ENCODE measurements at places on chromosomes 6 and 20. TPM values are rescaled to one million over a fixed set of nuclear protein-coding genes. Genes with fewer than 3 reads are reported as not detected.

PRR18 gene
- not detected for total RNA-seq

TP53TG5 gene
- not detected for total RNA-seq

SNAP25 gene
- not detected for total RNA-seq

CNR1 gene
- 1.3 TPM for total RNA-seq

C4B gene
- 1.2 TPM for total RNA-seq

COL12A1 gene
- total RNA-seq, result 3.7 TPM

PROKR2 gene
- total RNA-seq, result not detected

DNA sequence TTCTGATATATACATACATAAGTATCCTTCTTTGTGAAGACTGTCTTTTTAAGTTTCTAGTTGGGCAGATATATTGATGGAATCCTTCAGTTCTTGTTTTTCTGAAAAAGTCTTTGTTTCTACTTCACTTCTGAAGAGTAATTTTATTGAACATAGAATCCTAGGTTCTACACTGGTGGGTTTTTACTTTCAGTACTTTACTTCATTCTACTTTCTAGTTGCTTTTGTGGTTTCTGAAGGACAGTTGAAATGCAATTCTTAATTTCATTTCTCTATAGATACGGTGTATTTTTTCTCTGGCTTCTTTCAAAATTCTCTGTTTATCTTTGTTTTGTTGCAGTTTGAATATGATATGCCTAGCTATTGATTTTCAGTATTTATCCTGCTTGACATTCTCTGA, 105.3 kb downstream of the HMGCLL1 start:
- DNase-seq, result no peak

DNA sequence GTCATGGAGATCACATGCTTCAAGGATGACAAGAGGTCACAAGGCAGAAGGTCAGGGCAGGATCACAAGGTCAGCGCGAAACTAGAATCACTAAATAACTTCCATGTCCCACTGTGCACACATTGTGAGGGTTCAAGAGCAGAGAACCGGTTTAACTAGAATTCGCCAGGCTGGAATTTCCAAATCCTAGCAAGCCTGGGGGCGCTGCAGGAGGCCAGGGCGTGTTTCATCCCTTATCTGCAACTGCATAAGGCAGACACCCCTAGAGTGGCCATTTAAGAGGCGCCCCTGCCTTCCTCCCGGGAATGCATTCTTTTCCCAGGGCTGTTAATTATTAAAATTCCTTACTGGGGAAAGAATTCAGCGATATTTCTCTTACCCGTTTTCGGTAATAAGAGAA, 40.2 kb upstream of the SLC22A1 start:
- no peak for DNase-seq

GRCh38 chr6:157956171-157956730, 25.4 kb upstream of the SYNJ2 start:
- DNase-seq, result no peak

DNA sequence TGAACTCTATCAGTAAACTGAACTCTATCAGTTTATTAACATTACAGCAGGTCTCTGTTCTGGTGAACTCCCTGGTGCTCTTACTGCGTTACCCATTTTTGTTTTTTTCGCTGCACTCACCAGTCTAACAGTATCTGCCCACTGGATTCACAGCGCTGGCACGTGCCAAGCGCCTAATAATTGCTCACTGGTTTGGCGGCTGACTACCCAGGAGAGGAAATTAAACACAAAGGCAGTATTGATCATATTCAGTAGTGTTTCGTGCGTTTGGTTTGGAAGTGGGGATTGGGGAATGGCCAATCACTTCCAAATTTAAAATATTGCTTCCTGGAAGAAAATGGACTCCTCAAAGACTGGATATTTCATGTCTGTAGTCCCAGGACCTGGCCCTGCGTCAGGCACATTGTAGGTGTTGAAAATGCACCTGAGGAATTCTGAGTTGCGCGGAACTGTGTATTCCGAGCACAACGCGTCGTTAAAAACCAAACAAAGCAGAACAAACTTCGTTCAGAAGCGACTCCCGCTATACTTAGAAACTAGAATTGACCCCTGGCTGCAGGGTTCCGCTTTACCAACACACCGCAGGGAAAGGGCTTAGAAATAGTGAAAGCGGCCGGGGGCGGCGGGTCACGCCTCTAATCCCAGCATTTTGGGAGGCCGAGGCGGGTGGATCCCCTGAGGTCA, 1.1 kb upstream of the RPS12 start:
- peak; percentile 62 for DNase-seq

DNA sequence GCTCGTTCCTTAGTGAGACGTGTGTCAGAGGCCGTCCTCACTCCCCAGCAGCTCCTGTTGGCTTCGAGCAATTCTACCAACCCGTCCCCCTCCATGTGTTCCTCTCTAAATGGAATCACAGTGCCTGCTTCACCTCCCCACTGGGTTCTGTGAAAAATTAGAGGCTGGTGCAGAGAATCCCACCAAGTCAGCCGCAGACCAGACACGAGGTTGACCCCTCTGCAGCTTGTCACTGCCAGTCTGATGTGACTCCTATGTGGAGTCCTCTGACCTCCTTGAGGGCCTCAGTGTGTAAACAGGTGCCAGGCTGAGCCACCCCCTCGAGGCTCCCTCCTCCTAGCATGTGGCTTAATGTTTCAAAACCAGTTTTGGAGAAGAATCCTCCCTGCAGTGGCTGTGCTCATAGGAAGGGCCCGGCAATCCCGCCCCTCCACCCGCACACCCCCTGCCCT, 12.6 kb upstream of the IRF4 start:
- no peak for DNase-seq

GRCh38 chr20:5267092-5267491, 49.7 kb downstream of the PROKR2 start:
- no peak for DNase-seq

DNA sequence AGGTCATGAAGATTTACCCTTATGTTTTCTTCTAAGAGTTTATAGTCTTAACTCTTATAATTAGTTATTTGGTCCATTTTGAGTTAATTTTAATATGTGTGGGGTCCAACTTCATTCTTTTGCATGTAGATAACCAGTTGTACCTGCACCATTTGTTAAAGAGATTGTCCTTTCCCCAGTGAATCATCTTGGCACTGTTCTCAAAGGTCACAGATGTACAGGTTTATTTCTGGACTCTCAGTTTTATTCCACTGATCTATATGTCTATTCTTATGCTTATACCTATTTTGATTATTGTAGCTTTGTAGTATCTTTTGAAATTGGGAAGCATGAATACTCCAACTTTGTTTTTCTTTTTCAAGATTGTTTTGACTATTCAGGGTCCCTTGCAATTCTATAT, 44.1 kb downstream of the ZHX3 start:
- no peak for DNase-seq

- peak; percentile 29 for DNase-seq
These were observed 221.8 kb upstream of the CEP162 start for GRCh38 chr6:84449220-84449619.

GRCh38 chr6:21665110-21665391, 71.5 kb downstream of the SOX4 start:
- peak; percentile 27 for DNase-seq

- DNase-seq, result no peak
These were observed 54.5 kb downstream of the PLCG1 start for GRCh38 chr20:41191562-41192500.

- DNase-seq, result no peak
These were observed 16.8 kb downstream of the MRS2 start for GRCh38 chr6:24419526-24419925.

GRCh38 chr6:8193541-8193940, 91.2 kb upstream of the EEF1E1 start:
- no peak for DNase-seq

- DNase-seq, result peak; percentile 40
These were observed 1.1 kb downstream of the BAG2 start for GRCh38 chr6:57173056-57173885.

- no peak for DNase-seq
These were observed 2.5 kb downstream of the ZNF831 start for GRCh38 chr20:59165891-59166709.

GRCh38 chr6:62246087-62246486, 39.9 kb downstream of the KHDRBS2 start:
- DNase-seq, result no peak

DNA sequence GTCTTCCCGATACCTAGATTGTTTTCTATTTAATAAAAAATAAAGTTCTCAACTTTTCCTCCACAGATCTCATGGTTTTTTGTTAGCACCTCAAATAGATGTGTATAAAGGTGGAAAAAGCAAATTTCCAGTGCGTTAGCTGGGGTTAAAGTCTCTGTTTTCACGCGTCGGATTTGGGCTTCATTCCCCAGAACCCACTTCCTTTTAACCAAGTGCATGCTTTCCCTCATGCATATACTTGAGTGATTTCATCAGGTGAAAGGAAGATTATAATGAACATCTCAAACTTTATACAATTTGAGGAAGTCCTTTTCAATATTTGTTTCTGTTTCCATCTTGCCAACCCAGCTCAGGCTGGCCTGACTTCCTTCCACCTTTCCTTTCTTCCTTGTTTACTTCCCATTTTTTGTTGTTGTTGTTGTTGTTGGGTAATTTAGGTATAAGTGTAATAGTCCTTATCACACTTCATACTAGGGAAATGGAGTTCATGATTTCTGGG, 43.9 kb upstream of the GGTLC1 start:
- DNase-seq, result no peak

GRCh38 chr20:35306931-35307517, 14.8 kb upstream of the FAM83C start:
- peak; percentile 88 for DNase-seq

DNA sequence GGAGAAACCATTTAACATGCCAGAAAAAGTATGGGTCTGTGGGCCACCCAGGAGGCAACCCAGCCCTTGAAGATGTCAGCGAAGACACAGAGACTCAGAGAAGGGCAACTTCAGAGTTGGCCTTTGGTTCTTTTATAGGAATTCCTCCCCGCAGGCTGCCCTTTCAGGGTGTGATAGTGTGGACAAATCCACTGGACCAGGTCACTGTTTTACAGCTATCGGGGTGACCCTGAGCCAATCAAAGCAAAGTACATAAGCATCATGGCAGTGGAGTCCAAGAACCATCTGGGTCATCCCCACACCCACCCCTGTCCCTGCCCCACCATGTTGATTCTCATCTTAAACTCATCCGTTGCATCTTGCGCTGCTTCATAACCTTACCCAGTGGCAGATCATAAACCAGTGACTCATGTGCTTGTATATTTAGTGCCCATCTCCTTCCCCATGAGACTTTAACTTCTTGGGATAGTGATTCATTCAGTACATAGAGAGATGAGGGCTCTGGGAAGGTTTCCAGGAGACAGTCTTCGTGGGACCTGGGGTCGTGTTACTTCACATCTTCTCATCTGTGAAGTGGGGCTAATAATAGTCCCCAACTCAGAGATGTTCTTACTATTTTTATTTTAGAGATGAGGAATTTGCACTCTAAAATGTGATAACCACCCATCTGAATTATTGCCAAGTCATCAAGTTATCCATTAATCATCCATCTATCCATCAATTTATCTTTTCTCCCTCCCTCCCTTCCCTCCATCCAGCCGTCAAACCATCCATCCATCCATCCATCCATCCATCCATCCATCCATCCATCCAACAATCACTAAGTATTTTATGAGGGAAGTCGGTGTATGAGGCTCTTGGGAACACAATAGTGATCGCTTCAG, 51.0 kb downstream of the EDN3 start:
- DNase-seq, result no peak

- DNase-seq, result no peak
These were observed 27.6 kb upstream of the FRMD1 start for GRCh38 chr6:168106633-168107005.

- DNase-seq, result no peak
These were observed 198.9 kb upstream of the SSTR4 start for GRCh38 chr20:22836211-22836610.

DNA sequence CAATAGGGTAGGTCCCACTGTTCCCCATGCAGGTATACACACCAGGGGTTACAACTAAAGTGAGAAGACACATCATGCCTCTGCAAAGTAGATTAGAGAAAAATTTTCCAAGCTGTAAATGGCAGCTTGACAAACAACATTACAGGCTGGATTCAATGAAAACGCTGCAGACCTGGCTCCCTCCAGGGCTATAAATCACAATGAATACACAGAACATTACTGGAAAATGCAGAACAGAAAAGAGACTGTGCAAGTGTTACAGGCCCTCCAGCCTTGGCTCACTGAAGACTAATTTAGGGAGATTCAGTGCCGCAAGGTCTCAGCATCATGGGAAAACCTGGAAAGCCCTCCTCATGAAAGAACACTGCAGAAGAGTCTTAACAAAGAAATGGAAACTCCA, 207.8 kb downstream of the KHDC1L start:
- no peak for DNase-seq

DNA sequence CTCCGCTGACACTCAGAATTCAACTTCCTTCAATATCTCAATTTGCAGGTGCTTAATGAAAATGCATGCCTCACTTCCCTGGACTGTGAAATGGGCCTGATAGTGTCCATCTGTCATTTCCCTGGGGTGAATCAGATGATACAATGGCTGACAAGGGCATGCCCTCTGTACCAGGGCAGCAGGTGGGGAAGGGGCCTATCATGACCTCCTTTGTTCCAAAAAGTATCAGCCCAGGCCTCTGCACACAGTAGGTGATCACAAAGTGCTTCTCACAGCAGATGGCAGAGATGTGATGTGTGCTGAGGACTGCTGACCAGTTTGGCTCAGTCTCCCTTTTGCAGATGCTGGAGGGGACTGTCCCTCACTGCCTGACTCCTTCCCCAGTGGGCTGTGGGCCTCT, 44.3 kb downstream of the DLGAP4 start:
- no peak for DNase-seq

Measured in dermis blood vessel endothelial cell (primary cell).